Fibroblast of mammary gland (primary cell): ENCODE measurements at places on chromosomes 7 and 10.

DNA sequence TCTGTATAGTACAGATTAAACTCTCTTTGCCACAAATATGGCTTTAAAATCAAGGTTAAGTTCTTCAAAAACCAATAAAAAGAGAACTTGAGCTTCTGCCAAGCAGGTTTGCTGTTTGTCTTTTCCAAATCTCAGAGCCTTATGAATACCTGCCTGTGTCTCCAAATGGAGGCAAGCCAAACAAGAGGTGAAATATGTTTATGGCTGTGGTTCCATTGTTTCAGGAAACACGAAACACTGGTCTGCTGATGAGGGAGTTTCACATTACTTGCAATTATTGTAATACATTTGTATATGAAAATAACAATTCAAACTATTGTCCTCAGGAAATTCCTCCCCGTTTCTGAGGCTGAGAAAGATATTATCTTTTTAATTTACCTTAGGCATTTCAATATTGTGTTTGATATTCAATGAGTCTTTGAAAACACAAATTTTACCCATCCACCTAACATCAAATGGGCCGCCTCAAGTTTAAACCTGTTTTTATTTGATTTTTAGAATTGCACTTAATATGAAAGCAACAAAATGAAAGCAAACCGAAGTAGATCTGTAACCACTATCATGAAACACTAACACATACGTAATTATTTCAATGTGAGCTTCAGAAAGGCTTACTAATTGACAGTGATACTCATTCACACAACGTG is 359.3 kb downstream of the HGF start:
- no peak for DNase-seq

- no peak for DNase-seq
Observed at GRCh38 chr7:70712942-70713341, 419.0 kb upstream of the GALNT17 start.

GRCh38 chr7:158760936-158761335 is 56.3 kb upstream of the NCAPG2 start:
- no peak for DNase-seq

- DNase-seq = no peak
Observed at GRCh38 chr7:81383846-81384245, 386.0 kb downstream of the HGF start.

DNA sequence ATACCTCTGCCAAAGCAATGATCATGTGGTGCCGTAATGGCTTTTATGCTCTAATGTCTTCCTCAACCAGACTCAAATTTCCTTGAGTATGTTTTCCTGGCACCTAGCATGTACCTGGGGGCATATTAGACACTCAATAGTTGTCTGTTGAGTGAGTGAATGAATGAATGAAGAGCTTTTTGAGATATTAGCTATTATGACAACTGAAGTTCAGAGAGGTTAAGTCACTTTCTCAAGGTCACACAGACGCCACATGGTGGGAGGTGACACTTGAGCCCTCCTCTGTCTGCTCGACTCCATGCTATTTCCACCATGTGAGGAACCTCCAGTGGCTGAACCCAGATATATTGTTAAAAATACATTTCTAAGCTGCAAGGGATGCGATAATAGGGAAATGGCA is 132.1 kb downstream of the PRPF18 start:
- no peak for DNase-seq

DNA sequence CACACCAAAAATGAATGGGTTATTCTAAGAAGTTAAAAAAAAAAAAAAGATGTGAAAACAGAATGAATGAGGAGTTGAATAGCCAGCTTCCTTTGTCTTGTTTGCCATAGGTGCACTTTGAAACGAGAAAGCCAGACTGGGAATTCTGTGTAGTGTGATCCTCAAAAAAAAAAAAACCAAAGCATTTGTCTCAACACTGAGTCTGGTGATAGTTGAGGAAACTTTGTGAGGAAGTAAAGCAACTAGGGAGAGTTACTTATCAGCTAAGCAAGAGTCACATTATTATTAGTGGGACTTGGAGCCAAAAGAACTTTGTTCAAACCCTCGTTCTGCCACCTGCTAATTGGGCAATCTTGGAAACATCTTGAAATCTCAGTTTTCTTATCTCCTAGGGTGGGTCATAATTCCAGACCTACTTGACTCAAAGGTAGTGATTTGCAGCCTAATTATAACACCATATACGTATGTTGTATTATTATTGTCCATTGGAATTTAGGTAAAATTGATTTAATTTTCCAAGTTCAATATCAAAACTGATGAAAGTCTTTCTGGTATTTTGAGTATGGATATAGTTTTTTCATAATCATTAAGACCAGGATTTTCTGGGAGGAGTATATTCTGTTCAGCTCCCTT is 99.8 kb upstream of the GJD4 start:
- no peak for DNase-seq

GRCh38 chr10:43036481-43037428 is 40.1 kb upstream of the RET start:
- no peak for DNase-seq

- no peak for DNase-seq
Observed at GRCh38 chr7:156005202-156005691, 193.0 kb upstream of the SHH start.
